Putamen (tissue), 1 donor: ENCODE measurements at places on chromosomes 5 and 9.

DNA sequence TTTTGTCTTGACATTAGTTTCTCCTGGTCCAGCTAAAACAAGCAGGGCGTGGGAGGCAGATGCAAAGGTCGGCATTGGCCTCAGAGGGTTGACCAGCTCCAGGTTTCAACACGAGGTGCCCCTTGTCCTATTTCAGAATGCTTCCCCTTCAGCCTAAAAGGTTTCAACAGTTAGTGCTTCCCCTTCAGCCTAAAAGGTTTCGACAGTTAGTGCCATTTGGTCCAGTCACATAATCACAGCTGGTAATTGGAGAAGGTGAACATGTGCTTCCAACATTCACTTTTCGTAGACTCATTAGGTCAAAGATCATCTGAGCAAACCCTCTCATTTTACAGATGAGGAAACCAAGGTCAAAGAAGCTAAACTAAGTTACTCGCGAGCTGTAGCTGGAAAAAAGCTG is 270.3 kb upstream of the MAP3K1 start:
- DNase-seq, result no peak

GRCh38 chr5:107529618-107530017 is 141.1 kb downstream of the EFNA5 start:
- DNase-seq, result no peak

- no peak for DNase-seq
Observed at GRCh38 chr5:115565233-115565632, 20.7 kb upstream of the FEM1C start.

- no peak for DNase-seq
Observed at GRCh38 chr5:132369007-132369473, 470 bp upstream of the SLC22A5 start.

DNA sequence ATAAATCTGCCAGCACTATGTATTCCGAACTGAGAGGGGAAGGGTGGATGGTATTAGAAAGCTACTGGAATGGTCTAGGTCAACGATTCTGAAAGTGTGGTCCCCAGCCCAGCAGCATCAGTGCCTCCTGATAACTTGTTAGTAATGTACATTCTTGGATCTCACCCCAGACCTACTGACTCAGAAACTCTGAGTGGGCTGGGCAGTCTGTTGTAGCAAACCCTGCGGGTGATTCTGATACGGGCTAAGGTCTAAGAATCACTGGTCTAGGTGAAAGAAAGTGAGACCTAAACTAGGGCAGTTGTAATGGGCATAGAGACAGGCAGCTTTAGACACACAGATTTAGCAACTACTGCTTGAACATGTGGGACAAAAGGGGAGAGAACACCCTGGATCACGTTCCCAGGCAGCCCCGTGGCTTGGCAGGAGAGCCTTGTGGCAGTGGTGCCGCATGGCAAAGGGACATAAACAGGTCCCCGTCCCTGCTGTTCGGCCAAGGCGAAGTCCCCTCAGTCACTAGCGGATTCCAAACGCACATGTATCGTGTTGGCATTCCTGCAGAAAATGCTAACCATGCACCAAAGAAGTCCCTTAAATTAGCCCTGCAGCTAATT is 216.3 kb downstream of the TTLL11 start:
- DNase-seq, result no peak

DNA sequence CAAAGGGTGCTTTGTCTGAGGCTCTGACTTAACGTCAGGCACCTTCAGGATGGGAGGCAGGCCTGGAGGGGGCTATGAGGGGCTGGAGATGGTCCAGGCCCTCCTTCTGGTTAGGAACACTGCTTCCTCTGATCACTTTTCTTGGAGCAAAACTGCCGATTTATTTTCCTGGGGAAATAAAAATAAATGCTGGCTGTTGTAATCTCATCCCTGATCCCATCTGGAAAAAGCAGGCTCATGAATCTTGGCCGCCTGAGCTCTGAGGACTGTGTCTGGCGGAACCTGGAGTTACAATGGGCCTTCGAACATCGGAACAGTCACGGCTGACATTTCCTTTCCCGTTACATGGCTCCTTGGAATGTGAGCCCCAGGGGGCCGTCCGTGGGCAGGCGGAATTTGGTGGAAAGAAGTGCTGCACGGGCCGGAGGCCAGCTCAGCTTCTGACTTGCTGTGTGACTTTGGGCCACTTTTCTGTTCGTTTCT is 157.8 kb downstream of the RGS3 start:
- DNase-seq, result peak; percentile 27

DNA sequence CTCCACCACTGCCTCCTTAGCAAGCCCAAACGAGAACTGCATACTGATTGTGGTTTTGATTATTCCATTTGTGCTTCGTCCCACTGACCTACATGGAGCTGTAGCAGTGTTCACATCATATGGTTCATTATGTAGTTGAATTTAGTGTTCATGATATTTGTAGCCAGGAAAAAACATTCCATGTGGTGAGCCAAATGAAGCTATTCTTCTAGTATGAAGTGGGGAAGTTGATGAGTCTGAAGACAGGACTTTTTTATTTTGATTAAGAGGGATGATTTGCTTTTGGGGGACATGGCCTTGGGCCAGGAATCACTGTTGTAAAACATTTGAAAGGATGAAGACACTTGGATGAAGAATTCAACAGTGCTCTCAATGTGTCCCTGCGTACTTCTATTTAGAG is 192.9 kb upstream of the SLC27A6 start:
- no peak for DNase-seq

GRCh38 chr9:134332266-134332665 is 6.0 kb downstream of the RXRA start:
- no peak for DNase-seq

DNA sequence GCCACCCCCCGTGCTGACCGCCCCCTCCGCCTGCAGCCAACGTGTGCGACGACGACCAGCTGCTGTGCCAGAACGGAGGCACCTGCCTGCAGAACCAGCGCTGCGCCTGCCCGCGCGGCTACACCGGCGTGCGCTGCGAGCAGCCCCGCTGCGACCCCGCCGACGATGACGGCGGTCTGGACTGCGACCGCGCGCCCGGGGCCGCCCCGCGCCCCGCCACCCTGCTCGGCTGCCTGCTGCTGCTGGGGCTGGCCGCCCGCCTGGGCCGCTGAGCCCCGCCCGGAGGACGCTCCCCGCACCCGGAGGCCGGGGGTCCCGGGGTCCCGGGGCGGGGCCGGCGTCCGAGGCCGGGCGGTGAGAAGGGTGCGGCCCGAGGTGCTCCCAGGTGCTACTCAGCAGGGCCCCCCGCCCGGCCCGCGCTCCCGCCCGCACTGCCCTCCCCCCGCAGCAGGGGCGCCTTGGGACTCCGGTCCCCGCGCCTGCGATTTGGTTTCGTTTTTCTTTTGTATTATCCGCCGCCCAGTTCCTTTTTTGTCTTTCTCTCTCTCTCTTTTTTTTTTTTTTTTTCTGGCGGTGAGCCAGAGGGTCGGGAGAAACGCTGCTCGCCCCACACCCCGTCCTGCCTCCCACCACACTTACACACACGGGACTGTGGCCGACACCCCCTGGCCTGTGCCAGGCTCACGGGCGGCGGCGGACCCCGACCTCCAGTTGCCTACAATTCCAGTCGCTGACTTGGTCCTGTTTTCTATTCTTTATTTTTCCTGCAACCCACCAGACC is 80.2 kb downstream of the NTNG2 start:
- DNase-seq, result no peak

DNA sequence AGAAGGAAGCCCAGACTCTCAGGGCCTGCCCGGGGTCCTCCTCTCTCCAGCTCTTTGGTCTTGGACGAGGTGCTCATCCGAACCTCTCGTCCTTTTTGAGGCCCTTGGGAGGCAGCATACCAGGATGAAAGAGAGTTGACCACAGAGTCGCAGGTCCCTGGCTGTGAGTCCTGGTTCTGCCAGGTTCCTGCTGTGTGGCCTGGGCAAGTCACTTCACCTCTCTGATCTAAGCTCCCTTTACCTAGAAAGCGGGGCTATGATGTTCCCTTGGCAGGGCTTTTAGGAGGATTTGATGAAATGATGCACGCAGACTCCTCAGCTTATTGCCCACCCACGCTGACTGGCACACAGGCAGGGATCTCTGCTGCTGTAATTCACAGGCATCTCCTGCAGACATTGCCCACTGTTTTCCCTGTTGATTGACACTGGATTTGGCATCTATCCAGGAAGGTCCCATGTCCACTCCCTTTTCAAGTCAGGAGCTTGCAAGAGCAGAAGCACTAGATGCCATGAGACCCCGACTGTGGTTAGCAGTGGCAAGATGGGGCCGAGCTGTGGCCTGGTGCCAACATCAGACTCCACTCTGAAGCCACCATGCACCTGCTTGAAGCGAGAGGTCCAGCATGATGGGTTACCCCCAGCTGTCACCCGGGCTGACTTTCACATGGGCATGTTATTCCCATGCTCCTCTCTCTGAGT is 71.5 kb downstream of the MACROH2A1 start:
- no peak for DNase-seq

GRCh38 chr9:12640016-12640587 is 53.1 kb upstream of the TYRP1 start:
- peak; percentile 23 for DNase-seq

GRCh38 chr5:87732875-87733768 is 320.4 kb upstream of the CCNH start:
- peak; percentile 76 for DNase-seq

DNA sequence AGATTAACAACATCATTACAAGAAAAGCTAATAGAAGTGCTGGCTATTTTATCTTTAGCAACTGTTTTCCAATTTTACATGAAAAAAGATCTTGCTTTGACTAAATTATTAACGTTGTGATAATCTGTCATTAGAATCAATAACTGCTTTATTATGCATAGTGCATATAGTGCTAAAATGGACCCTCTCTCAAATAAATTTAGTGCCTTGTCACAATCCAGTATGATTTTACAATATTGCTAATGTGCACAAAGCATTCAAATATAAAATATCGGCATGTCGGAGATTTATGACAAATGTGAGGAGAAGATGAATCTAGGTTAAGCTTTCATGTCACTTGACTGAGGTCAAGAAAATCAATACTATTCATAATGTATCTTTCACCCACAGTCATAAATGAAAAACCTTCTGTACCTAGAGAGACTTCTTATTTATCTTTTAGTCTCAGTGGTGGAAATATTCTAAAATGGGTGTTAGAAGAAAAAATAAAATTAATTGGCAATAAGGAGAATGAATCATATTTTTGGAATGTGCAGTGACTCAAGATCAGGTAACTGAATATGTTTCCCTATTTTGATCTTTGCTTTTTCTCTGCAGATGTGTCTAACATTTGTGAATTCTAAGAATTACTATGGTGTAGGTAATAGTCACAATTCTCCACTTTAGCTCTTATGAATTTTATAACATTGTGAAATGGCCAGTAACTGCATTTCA is 672.9 kb upstream of the GRAMD2B start:
- DNase-seq, result no peak

- peak; percentile 70 for DNase-seq
Observed at GRCh38 chr9:14307989-14308852, 5.7 kb downstream of the NFIB start.

DNA sequence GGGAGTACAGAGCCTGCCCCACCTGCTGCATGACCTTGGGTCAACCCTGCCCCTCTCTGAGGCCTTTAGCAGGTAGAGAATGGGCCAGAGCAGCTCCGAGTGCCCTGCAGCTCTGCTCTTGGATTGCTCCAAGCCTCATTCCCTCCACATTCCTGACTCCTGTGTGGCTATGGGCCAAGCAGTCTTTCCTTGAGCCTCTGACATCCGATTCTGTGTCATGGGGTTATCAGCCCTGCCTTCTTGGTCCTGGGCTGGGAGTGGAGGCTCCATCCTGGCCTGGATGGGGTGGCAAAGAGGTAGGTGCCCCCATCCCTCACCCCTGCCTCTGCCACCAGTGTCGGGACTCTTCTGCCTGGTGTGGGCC is 13.7 kb downstream of the FPGS start:
- no peak for DNase-seq

- DNase-seq, result no peak
Observed at GRCh38 chr5:126480824-126481223, 57.6 kb downstream of the GRAMD2B start.

DNA sequence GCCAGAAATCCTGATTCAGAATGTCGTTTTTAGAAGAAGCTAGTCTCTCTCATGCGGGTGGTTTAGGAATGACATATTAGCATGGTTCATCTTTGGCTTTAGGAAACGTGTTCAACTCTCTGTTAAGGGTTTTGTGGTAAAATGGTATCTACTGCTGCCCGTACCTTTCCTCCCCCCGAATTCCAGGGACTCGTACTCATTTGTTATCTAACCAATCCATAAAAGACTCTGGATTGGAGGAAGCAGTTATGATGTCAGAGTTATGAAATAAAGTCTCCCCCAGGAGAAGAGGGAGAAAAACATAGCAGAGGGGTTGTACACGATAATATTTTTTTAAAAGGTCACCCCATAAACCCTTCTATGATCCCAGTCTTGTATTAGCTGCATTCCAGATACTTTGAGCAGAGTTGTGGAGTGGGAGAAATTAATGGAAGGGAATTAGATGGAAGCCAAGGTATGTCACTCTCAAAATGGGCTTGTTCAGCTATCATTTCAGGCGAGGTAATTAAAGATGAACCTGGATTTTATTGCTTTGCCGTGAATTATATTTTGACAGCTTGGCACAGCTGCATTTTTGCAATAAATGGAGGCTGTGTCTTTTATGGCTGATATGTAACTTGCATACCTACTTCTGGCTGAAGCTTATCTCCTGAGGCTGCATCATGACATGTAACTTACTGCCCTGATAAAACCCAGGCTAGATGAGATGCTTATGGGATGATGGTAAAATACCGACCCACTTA is 31.3 kb downstream of the RAI14 start:
- no peak for DNase-seq

DNA sequence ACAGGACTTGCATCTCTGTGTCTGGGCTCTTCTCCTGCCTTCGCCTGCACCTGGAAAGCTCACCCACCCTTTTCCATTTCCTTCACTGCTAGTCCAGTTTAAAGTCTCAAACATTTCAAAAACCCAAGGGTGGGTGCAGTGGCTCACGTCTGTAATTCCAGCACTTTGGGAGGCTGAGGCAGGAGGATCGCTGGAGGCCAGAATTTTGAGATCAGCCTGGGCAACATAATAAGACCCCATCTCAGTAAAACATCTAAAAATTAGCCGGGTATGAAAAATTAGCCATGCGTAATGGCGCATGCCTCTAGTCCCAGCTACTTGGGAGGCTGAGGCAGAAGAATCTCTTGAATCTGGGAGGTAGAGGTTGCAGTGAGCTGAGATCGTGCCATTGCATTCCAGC is 139.9 kb upstream of the RETREG1 start:
- no peak for DNase-seq

DNA sequence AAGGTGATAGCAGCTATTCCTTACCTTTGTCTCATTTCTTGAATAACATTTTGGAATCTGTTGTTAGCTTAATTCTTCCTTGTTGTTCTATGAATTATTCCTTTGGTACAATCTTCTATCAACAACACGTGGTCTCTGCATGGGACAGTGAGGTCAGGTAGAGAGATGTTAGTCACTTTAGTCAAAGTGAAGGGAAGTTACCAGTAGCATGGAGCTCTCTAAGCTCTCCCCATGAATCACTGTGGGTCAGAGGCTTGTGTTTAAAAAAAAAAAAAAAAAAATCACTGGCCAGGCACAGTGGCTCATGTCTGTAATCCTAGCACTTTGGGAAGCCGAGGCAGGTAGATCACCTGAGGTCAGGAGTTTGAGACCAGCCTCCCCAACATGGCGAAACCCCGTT is 116.0 kb downstream of the GOLPH3 start:
- no peak for DNase-seq
